Foreskin fibroblast (primary cell): ENCODE measurements at places on chromosomes 2 and 18.

DNA sequence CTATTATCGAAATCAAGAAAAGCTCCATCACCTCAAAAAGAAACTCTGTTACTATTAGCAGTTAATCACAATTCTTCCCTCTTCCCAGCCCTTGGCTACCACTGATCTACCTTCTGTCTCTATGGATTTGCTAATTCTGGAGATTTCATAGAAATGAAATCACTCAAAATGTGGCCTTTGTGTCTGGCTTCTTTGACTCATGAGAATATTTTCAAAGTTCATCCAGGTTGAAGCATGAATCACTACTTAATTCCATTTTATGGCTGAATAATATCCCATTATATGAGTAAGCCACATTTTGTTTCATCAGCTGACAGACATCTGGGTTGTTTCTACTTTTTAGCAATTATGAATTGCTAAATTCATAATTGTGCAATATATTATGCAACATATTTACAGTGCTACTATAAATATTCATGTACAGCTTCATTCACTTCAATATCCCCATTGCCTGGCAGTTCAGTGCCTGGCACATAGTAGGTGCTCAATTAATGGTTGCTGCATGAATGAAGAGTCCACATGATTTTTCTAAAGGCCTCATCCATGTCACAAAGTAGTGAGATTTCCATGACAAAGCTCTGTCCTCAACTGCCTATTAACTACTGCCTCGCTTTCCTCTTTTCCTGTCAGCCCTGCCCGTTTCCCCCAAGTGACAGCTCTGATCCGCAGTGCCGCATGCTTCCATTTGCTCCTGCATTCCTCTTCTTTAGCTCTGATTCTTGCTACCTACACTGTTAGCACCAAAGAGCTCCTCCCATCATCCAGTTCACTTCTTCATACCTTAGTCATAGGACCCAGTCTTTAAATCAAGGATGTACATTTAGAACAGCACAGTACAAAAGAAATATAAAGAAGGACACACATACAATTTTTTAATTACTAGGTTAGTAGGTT, 32.8 kb downstream of the CCDC93 start:
- peak; percentile 71 for DNase-seq

DNA sequence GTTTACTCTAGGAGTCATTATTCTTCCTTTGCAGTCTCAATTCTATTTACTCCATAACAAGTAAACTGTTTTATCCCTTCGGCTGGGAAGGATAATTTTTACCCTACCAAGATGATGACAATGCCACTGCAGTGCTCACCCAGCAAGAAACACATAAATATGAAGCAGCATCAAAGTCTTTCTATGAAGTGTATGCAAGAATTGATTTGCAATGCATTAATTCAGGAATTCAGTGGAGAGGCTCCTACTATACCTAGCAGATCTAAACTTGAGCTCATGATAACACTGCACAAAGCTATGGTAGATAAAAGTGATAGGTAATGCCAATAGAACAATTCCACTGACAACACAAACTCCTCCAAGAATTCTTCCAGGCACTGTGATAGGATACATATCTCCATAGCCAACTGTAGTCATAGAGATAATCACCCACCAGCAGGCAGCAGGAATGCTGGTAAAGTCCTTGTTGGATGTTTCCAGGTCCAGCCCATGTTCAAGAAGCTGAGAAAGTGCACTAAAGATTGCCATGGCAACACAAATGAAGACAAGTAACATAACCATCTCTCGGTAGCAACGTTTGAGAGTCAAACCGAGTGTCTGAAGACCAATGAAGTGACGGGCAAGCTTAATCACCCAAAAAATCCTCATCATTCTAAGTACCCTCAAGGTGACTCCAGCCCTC, 49.9 kb downstream of the KCNG3 start:
- no peak for DNase-seq

DNA sequence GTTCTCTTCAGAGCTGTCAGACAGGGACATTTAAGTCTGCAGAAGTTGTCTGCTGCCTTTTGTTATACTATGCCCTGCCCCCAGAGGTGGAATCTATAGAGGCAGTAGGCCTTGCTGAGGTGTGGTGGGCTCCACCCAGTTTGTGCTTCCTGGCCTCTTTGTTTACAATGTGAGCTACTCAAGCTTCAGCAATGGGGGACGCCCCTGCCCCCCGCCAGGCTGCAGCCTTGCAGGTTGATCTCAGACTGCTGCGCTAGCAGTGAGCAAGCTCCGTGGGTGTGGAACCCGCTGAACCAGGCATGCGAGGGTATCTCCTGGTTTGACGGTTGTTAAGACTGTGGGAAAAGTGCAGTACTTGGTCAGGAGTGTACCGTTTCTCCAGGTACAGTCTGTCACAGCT, 24.0 kb upstream of the PAIP2B start:
- no peak for DNase-seq

GRCh38 chr2:46196871-46197462, 100.2 kb upstream of the EPAS1 start:
- DNase-seq, result no peak

GRCh38 chr2:62398356-62398755, 107.6 kb downstream of the TMEM17 start:
- DNase-seq, result no peak

GRCh38 chr2:144890828-144891227, 370.9 kb upstream of the ZEB2 start:
- peak; percentile 6 for DNase-seq

DNA sequence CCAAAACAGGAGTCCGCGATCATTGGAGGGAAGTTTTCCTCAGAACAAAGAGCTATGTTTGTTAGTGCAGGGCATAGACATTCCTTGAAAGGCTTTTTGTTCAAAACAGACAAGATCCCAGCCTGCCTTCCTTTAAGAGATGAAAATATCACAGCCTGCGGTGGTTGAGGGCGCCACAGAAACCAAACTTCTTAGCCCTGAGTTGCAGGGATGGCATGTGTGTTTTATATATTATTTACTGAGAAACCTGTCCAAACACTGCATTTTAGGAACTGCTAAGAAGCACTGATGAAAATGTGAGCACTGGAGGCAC, 57.5 kb upstream of the TMEM178A start:
- DNase-seq, result no peak

DNA sequence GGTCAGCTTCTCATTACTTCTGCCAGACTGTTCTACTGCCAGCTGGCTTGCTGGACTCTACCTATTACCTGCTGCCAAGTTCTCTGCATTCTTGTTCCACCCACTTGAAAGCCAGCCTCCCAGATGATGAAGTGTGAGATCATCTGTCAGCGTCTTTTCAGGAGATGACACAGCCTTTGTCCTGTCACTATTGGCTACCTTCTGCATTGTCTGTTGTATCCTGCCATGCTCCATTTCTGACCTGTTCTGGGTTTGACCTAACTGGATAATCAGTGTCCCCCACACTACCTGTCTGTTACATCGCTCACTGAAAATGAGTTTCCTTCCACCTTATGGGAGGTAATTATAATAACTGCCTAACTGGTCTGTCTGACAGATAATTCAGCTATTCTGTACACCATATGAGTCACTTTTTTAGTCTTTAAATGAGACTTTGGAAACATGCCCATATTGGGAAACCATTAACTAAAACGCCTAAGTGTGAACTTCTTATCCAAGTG, 520.6 kb downstream of the METTL4 start:
- DNase-seq, result no peak

DNA sequence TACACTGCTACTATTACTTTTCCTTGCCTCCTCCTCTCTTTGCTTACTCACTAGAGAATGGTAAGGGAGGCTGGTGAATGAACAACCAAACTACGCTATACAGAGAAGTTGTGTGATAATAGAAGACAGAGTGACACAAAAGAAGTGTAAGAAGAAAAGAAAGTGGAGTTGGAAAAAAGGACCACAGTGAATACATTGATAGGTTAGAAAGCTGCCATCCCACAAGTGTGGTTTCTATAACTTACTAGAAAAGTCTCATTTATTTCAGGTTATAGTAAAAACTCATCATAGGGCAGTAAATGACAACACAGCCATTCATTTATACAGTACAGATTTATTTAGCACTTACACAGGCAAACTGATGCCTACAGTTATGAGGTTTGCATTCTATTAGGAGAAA, 77.3 kb downstream of the TTC21B start:
- no peak for DNase-seq

DNA sequence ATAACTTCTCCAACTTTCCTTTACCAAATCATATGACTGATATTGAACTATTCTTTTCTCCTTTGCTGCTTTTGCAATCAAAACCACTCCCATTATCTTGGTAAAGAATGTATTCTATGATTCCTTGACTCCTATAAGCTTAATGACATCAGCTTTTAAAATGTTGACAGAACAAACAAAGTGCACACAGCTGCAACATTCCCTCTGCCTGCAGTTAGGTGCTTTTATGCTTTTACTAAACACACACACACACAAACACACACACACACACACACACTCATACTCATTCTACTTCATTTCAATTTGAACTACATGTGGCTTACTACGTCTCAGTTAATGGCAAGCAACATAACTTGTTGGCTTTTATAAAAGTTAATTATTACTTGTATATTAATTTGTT, 946.6 kb downstream of the DPP10 start:
- DNase-seq, result no peak

DNA sequence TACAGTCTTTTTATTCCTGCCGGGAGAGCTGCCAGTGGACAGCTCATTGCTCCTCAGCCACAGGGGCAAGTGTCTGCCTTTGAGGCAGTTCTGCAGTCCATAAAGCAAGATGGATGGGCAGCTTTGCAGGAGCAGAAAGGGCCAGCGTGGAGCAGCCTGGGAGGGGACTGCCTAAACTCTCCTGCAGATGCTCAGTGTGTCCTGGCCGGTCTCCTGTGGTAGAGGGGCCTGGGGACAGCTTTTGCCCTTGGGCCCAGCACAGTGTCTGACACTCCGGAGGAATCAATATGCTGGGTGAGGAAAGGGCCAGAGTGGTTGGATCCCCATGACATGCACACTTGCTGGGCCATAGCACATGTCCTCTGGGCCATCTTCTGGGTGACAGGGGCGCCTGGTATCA, 65.7 kb upstream of the DAPL1 start:
- DNase-seq, result no peak
